Natural killer cell treated with Interleukin-12 subunit alpha and Interleukin-12 subunit beta and Interleukin-15 and Interleukin-18, amount 100 ng/mL, for 72 hours (primary cell): ENCODE measurements at places on chromosomes 2 and 18. TPM values are rescaled to one million over a fixed set of nuclear protein-coding genes. Genes with fewer than 3 reads are reported as not detected.

TSHZ1 gene
- 21.0 TPM for total RNA-seq

DLX2 gene
- not detected for total RNA-seq

VWC2L gene
- total RNA-seq, result not detected

ABCB11 gene
- total RNA-seq, result not detected

ZNF521 gene
- total RNA-seq, result 1.8 TPM

VWA3B gene
- not detected for total RNA-seq
